ENCODE measurements at places on chromosomes 2 and 18.

- peak; percentile 70 for DNase-seq
These were observed 22.0 kb downstream of the SMAD7 start for GRCh38 chr18:48928787-48929186.

- DNase-seq = no peak
These were observed 1491.9 kb upstream of the CELF4 start for GRCh38 chr18:39057423-39058064.

DNA sequence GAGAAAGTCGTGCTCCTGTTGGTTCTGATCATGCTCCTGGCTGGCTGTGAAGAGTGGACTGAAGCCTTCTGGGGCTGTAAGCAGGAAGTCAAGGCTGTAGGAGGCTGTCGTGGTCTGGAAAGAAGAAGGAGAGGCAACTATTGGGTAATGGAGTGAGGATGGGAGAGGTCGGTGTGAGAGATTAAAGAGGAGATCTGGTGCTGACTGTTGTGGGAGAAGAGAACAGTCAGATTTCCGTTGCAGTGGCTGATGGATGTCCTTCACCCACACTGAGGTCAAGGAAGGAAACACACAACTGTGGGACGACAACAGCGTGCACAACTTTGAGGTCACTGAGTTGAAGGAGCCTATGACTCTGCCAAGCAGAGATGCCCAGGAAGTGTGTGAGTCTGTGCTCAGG, 2.8 kb upstream of the PSMD1 start:
- DNase-seq = no peak

DNA sequence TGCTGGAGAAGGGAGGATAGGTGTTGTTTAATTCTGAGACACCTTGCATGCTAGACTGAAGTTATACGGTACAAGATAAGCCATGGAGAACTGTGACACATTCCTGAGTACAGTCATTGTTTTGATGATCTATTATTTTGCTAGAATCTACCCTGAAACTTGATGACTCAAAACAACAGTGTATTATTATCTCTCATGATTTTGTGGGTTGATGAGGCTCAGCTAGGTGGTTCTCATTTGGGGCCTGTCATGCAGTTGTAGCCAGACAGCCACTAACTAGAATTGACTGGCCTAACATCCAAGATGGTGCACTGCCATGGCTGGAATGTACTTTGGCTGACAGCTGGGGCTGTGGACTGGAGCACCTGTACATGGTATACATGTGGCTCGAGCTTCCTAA, 5.4 kb upstream of the IL1R1 start:
- no peak for DNase-seq

DNA sequence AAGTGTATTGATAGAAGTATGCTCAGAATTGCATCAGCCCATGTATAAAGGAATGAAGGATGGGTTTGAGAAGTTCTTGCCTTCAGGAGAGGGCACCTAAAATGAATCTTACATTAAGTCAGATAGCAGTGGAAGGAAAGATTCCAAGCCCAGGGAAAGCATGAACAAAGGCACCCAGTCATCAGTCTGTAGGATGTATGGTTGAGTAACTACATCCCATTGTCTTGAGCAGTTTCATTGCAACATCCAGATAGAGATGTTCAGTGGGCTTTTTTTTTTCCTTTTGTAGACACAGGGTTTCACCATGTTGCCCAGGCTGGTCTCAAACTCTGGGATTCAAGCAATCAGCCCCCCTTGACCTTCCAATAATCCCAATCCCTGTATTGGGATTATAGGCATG, 80.7 kb downstream of the ARHGAP28 start:
- no peak for DNase-seq

GRCh38 chr2:69997015-69997830, 35.8 kb upstream of the ASPRV1 start:
- DNase-seq = no peak

GRCh38 chr2:38038682-38039081, 37.3 kb downstream of the CYP1B1 start:
- DNase-seq = no peak

Measured in activated CD4-positive, alpha-beta T cell treated with anti-CD3 and anti-CD28 coated beads, Interleukin-2, amount 50 U/mL, for 4 hours (primary cell).